Osteoblast (primary cell): ENCODE measurements at places on chromosomes 6 and 20. TPM values are rescaled to one million over a fixed set of nuclear protein-coding genes. Genes with fewer than 3 reads are reported as not detected.

NOTCH4 gene
- 0.59 and 1.1 TPM in 2 replicates for total RNA-seq

SYCP2 gene
- total RNA-seq: 0.59 and 1.4 TPM in 2 replicates

NRSN1 gene
- not detected in 2 replicates for total RNA-seq

GJA1 gene
- total RNA-seq: 1,360 and 1,632 TPM in 2 replicates

HLA-DRB5 gene
- not detected in 2 replicates for total RNA-seq

PGBD1 gene
- 6.2 and 8.0 TPM in 2 replicates for total RNA-seq

- peak; percentile 51 for DNase-seq
Observed at GRCh38 chr6:7787137-7787608, 61.3 kb downstream of the BMP6 start.

DNA sequence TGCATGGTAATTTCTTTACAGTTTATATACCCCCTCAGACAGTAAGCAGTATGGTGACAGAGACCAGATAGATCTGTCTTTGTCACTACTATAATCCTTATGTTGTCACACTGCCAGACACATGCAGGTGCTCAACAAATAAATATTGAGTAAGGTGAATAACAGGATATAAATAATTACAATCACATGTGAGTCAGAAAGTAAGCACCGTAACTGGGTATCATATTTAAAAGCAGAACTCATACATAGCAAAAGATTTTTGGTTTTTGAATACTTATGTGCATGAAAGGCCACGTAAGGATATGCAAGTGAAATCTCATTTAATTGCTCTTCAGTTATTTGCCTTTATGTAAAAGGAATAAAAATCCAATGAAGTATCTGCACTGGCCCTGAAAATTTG lies 17.4 kb downstream of the CNBD2 start:
- no peak for DNase-seq

- no peak for DNase-seq
Observed at GRCh38 chr6:2745246-2745645, 5.5 kb downstream of the MYLK4 start.

GRCh38 chr6:56850626-56851025 lies 104.3 kb upstream of the BEND6 start:
- DNase-seq: no peak

GRCh38 chr6:1313767-1314503 lies 2.0 kb downstream of the FOXQ1 start:
- peak; percentile 90 for DNase-seq

DNA sequence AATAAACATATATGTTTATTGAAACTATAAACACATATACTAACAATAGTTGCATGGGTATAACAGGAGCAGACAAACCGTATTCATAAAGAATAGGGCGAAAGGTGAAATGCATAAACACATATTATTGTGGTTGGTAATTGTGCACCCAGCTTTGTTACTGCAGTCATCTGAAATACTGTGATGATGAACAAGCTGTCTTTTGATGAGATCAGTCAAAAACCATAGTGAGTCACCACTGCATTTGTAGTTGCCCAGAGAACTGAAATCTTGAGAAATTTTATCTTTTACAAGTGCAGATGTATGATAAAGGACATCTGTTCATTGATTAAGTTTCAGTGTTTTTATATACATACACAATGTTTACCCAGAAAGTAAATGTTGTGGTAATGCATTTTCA lies 133.7 kb downstream of the MYO6 start:
- peak; percentile 63 for DNase-seq

DNA sequence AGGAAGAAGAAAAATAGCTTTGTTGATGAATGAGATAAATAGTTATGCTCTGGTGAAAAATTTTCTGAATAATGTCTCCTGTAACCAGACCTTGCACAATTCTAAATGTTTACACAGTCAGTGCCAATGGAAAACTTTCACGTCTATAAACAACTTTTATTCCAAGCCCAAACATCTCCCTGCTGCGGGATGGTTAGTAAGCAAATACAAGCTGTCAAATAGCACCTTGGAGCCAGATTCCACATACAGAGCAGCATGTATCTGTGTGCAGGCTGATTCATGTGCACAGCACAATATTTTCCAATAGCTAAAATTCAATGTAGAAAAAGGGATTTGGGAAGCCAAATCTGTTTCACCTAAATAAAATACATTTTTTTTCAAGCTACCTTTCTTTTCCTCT lies 813.3 kb downstream of the HACE1 start:
- no peak for DNase-seq

- no peak for DNase-seq
Observed at GRCh38 chr6:42482174-42482573, 30.4 kb upstream of the TRERF1 start.

DNA sequence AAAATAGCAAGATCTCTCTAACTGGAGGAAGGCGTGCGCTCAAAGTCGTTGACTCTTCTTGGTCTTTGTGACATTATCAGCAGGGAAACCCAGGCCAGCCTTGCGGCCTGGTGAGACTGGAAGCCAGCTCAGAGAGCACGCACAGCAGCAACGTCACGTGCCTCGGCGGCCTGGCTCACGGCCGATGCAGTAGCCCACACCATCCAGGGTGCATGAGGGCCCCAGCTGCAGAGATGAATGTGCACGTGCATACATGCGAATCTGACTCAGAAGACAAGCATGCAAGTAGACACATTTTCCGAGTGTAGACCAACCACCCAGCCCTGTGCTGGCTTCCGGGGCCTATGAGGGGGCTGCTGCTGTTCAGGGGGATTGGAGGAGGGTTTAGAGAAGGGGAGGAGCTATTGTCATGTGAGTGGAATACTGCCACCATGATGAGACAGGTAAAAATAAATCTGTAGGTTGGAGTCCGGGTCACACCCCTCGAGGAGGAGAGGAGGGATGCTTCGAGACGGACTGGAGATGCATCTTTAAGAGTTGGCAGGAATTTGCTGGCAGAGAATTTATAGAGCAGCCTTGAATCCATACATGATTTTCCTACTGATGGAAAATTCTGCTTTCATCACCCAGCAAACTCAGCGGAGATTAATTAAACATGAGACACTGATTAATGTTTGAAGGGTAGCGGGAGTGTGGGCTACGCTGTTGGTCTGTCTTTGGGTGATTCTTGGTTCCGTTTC lies 388.2 kb downstream of the CDH4 start:
- no peak for DNase-seq

- DNase-seq: no peak
Observed at GRCh38 chr6:54718541-54719023, 128.0 kb upstream of the FAM83B start.

GRCh38 chr6:108798670-108799353 lies 49.4 kb upstream of the ARMC2 start:
- DNase-seq: no peak

- DNase-seq: no peak
Observed at GRCh38 chr6:34689742-34690141, 6.8 kb downstream of the ILRUN start.
